ENCODE measurements at places on chromosomes 16 and 17. TPM values are rescaled to one million over a fixed set of nuclear protein-coding genes. Genes with fewer than 3 reads are reported as not detected.

Gene CAPN15
- total RNA-seq = 164 TPM

Gene CKLF
- total RNA-seq = 15.7 TPM

GRCh38 chr17:38402897-38403296, 25.4 kb upstream of the ARHGAP23 start:
- DNase-seq = peak; percentile 42

DNA sequence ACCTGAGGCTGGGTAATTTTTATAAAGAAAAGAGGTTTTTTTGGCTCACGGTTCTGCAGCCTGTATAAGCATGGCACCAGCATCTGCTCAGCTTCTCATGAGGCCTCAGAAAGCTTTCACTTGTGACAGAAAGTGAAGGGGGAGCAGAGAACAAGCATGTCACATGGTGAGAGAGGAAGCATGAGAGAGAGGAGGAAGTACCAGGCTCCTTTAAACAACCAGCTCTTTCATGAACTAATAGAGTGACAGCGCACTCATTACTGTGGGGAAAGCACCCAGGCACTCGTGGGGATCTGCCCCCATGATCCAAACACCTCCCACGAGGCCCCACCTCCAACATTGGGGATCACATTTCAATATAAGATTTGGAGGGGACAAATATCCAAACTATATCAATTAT, 86.8 kb downstream of the USP32 start:
- DNase-seq = peak; percentile 45

DNA sequence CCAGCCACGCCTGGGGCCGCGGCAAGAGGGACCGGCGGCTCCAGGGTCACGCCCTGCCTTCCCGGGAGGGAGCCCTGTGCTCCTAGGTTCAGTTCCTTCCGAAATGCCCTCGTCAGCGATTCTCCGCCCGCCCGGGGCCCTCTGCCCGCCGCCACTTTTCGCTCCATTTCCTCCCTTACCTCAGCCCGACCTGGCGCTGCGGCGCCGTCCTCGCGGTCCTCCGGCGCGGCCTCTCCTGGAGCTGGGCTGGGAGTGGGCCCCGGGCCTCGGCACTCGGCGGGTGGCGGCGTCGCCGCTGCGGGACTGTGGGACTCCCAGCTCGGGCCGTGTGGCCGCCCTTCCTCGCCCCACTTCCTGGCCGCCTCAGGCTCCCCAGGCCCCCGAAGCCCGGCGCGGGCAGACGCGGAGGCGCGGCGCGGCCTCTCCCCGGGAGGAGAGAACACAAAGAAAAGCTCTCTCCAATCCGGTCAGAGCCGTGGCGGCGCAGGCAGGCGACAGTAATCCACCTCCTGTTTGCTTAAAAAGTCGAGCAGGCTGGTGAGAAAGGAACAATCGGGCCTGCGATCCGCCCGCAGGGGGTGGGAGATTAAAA, 1.6 kb downstream of the BAHCC1 start:
- DNase-seq = peak; percentile 85

Gene KRTAP1-5
- total RNA-seq = not detected

GRCh38 chr17:45052052-45052772, 780 bp upstream of the DCAKD start:
- DNase-seq = peak; percentile 52

Gene NPIPB8
- not detected for total RNA-seq

- peak; percentile 62 for DNase-seq
Observed at GRCh38 chr16:70250748-70251628, 752 bp downstream of the EXOSC6 start.

GRCh38 chr17:81044428-81044763, 9.4 kb downstream of the BAIAP2 start:
- DNase-seq = no peak

DNA sequence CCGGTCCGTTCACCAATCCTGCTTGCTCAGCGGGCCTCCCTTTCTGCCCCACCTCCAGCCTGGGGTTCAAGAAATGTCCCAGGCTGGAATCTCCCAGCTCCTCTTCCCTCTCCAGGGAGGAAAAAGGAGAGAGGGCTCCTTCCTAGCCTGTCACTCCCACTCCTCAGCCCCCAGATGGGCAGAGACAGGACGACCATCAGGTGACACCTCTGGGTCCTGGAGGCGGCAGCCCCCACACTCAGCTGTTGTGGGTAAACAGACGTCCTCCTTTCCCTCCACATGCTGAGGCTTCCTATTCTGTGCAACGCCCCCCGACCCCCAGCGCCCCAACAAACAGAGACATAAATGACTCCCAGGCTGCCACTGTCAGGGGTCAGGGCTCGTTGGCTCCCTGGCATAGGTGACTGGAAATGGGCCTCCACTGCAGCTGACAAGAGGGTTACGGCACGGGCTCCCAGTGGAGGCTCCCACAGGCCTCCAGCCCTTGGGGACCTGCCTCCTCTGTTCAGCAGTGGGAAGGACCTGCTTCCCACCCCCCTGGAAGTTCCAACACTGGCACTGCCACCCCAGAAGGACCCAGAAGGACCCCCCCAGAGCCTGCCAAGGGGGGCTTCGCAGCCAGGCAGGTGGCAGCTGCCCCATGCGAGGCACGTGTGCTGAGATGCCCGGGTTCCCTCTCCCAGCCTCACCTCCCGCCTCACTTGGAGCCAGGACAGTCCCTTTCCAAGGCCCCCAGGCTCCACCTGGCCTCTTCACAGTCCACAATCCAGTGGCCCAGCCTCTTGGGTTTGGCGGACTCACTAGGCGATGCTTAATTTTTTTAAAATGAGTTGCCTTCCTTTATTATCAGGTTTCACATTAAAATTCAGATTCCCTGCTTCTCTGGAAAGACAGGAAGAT, 232.3 kb downstream of the KATNIP start:
- no peak for DNase-seq

DNA sequence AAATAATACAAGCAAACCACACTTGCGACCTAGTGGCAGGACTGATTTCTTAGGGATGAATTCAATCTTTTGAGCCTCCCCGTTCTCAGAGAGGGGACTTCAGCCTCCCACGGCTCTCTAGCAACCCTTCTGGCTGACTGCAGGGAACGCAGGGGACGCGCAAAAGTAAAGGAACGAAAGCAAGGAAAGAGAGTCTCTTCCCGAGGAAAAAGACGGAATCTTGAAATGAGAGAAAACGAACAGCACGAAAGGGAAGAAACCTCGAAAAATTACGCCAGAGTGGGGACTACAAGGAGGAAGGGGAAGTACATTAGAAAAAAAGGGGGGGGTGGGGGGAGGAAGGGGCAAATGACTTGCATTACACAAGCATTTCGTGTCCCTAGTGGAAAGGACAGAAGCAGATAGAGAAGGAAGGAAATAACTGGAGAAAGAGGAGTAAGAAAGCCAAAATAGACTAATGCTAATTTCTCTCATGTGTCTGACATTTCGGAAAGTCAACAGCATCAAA, 1.2 kb downstream of the GRB2 start:
- peak; percentile 94 for DNase-seq

DNA sequence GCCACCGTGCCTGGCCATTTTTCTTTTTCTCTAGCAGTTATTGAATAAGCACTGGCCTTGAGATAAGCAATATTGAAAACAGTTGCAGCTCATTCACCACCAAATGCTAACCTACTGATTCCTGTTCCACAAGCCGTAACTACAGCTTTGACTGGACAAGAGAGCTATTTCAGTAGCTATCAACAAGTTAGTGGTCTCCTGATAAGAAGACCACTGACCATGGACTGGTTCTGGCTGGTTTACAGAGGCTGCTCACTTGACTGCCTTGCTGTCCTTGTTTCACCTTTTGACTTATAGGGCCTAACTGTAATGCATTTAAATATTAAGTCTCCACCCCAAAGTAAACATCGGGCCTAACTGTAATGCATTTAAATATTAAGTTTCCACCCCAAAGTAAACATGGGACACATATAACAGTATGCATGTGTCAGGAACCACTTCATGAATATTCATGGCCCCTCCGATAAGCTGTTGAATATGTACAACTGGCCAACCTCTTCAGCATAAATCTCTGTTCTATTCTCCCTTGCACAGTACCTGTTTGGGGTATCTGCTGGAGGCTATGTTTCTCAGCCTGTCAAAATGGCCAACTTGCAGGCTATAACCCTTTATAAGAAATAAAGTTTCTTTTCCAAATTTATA, 94.1 kb downstream of the USP32 start:
- no peak for DNase-seq

GRCh38 chr16:66263973-66264310, 102.5 kb upstream of the CDH5 start:
- DNase-seq = no peak

Gene PRSS33
- 1.4 TPM for total RNA-seq

DNA sequence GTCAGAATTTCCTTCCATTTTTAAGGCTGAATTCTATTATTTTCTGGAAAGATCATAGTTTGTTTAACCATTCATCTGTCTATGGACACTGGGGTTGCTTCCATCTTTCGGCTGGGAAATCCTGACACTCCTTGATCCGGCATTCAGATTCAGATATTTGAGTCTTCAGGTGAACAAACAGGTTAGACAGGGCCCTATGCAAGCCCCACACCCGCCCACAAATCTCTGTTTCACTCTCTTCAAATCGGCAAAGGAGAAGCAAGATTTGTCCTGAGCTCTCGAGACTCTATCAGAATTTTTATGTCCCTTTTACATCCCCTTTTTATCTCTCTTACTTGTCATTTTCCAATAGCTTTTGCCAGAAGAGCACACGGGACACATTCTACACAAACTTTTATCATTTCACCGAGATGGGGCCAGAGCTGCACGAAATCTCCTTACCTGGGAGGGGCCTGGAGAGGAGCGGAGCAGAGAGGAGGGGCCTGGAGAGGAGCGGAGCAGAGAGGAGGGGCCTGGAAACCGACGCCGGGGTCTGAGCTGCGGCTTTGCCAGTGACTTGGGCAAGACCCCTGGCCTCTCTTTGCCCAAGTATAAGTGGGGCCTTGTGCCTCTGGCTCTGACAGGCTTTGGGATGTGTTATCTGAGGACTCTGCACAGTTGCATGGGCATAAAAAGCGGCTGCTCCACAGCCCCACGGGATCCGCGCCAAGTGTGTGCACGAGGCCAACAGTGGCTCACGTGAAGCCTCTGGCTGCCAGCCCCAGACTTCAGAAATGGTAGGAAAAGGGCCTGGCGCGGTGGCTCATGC, 54.3 kb upstream of the RBFOX3 start:
- peak; percentile 74 for DNase-seq

Gene SGCA
- total RNA-seq = not detected

GRCh38 chr17:68512960-68513474, 787 bp downstream of the PRKAR1A start:
- DNase-seq = peak; percentile 65

DNA sequence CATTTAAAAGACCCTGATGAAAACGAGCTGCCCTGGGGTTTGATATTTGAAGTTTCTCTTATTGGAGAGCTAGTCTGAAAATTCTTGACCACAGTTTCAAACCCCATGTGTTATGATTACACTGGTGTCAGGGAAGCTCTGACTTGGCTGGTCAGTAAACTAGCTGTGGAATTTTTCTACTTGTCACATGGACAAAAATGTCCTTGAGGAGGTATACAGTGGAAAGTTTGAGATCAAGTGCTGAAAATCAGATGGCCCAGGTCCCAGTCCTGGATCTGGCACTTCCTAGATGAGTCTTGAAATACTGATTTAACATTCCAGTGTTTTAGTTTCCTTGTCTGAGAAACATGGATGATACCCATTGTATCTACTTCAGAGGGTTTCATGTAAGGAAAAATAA, 30.7 kb upstream of the SOX9 start:
- no peak for DNase-seq

Data from GM23338 (cell line).